Activated naive CD4-positive, alpha-beta T cell treated with anti-CD3 and anti-CD28 coated beads for 36 hours (primary cell): ENCODE measurements at places on chromosomes 1 and 21.

DNA sequence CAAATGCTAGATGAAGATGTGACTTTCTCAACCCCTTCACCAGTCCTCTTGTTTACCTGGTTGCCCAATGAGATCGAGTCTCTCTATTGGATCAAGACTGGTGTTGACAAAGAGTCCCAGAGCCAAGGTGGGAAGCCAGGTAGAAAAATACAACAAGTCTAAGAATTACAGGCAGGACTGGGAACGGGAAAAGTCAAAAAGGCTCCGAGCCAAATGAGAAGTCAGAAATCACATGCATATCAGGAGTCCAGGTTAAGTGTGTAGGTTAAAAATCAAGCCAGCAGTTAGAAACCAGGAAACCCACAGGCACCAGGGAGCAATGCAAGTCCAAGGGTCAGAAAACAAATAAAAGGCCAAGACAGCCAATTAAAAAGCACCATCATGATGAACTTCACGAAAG is 27.4 kb upstream of the DUSP23 start:
- no peaks in the 10 kb centered on the region for H3K4me1 ChIP-seq
- no peaks in the 10 kb centered on the region for H3K36me3 ChIP-seq
- DNase-seq, result no peak
- no peak overlapping the region for H3K4me3 ChIP-seq
- no peaks in the 10 kb centered on the region for H3K27me3 ChIP-seq

- DNase-seq, result no peak
- no peak overlapping the region for H3K4me3 ChIP-seq
- H3K4me1 ChIP-seq, result peaks cover 18% of the 10 kb centered on the region
- H3K27me3 ChIP-seq, result no peaks in the 10 kb centered on the region
- peak overlapping the region; percentile 31 for H3K27ac ChIP-seq
Observed at GRCh38 chr21:43939443-43940328, 72.4 kb upstream of the TRAPPC10 start.

DNA sequence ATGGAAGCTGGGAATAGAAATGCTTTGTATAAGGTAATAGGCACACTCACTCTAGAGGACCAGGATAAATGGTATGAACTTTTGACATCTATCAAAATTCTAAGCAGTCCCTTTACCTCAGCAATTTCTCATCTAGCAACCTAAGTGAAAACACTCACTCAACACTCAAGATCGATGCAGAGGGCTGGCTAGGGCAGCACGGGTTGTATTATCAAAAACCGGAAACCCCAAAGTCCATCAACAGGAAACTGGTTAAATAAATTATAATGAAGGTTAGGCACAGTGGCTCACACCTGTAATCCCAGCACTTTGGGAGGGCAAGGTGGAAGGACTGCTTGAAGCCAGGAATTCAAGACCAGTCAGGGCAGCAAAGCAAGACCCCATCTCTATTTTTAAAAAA is 9.4 kb downstream of the USP48 start:
- H3K27me3 ChIP-seq, result no peaks in the 10 kb centered on the region
- no peak overlapping the region for H3K4me3 ChIP-seq
- peaks cover 45% of the 10 kb centered on the region for H3K4me1 ChIP-seq

- peaks cover 18% of the 10 kb centered on the region for H3K4me1 ChIP-seq
- no peaks in the 10 kb centered on the region for H3K36me3 ChIP-seq
- no peak overlapping the region for H3K27ac ChIP-seq
- no peaks in the 10 kb centered on the region for H3K27me3 ChIP-seq
- DNase-seq, result no peak
Observed at GRCh38 chr1:223328566-223328965, 35.4 kb downstream of the SUSD4 start.

- H3K27ac ChIP-seq, result no peak overlapping the region
- H3K4me3 ChIP-seq, result no peak overlapping the region
- peaks cover 17% of the 10 kb centered on the region for H3K36me3 ChIP-seq
- peaks cover 16% of the 10 kb centered on the region for H3K4me1 ChIP-seq
- DNase-seq, result no peak
- H3K27me3 ChIP-seq, result no peaks in the 10 kb centered on the region
Observed at GRCh38 chr1:67004176-67004575, 49.8 kb downstream of the SLC35D1 start.
